ENCODE measurements at places on chromosomes 4 and X.

- no peak for DNase-seq
Observed at GRCh38 chr4:117588771-117589170, 445.5 kb upstream of the NDST3 start.

- DNase-seq, result no peak
Observed at GRCh38 chr4:151917145-151917734, 156.4 kb upstream of the GATB start.

DNA sequence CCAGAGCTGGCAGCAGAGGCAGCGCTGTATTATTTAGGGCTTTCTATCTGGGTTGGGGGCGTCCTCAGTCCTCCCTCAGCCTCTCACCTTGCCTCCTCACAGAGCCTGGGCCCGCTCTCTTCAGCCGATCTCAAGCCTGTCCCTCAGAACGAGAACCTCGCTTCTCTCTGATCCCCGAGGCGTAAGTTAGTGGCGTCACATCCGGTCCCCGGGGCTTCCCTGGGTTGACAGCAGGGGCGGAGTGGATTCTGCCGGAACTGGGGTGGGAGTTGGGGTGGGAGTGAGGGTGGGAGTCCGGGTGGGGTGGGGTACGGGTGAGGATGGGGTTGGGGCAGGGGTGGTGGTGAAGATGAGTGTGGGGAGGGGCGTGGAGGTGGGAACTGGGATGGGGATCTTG lies at the start of gene MAGEA10:
Gene MAGEA10, minus strand, starts transcription at position 190 of the 397 bp plus-strand sequence. CDS start 2,957 bp downstream, outside the sequence.
- no peak for DNase-seq

- DNase-seq, result no peak
Observed at GRCh38 chr4:18578307-18578706, 556.8 kb upstream of the LCORL start.

GRCh38 chrX:132676561-132677186 lies 187.8 kb upstream of the MBNL3 start:
- no peak for DNase-seq

GRCh38 chrX:149121206-149121920 lies 383.7 kb downstream of the IDS start:
- DNase-seq, result no peak

DNA sequence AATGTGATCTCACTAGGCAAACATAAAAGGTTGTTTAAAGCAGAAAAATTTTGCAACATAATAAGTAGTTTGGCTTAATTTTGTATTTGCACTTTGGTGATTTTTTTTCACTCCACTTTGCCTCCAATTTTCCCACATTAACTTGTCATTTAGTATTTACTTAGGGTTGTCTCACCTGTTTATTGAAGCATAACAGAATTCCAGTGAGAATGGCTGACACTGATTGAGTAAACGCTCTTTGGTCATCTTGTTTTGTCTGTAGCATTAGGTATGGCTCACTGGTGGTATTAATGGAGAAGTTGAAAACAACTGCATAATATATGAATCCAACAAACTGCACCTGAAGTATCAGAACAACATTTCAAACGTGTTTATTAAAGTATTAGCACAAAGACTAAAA lies 799.5 kb upstream of the ADGRL3 start:
- DNase-seq, result no peak

- DNase-seq, result no peak
Observed at GRCh38 chr4:100417565-100417964, 100.3 kb downstream of the EMCN start.

- DNase-seq, result no peak
Observed at GRCh38 chr4:145045180-145045579, 52.8 kb downstream of the ANAPC10 start.

DNA sequence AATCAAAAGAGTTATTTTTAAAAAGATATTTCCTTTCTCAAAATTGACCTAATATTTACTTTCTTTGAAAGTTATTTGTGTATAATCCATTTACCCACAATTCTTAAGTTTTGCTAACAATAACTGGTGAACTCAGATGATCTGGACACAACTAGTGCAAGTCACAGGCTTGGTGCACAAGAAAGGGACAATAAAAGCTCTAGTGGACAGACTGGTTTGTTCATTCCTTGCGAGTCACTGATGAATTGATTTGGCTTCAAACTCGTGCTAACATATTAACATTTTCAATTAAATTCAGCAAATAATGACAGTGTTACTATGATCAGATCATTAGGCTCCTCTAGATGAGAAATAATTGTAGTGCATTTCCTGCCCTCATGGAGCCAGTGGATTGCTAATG lies 169.2 kb downstream of the BMPR1B start:
- DNase-seq, result no peak

DNA sequence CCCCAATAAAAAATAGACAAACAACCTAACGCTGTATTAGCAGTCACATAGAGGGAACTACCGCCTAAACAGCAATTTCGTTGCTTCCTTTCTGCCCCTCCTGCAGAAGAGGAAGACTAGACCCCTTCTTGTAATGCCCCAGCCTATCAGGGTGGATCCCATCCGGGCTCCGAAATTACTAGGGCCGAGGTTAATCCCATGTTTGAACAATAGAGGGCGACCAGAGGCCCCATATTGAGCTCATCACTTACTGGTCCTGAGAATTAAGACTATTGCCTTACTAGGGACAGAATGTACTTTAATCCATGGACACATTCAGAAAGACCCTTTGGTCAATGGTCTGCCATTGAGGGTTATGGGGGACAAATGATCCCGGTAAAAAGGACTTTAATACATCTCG lies 11.8 kb upstream of the ZNF630 start:
- DNase-seq, result peak; percentile 4

- no peak for DNase-seq
Observed at GRCh38 chr4:183107891-183108459, 8.9 kb downstream of the WWC2 start.

DNA sequence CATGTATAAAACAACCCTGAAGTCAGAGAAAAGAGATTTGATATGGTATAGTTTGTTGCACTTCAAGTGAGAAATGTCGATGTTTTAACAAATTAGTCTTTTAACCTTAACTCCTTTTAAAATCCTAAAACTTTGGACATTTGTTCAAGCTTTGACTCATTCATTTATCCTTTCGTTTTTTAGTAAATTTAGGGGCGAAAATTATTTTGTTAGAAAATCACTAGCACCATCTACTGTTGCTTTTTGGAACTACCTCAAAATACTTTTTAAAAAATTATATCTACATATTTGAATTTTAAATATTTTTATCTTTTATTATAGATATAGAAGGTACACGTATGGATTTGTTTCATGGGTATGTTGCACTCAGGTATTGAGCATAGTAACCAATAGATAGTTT lies 165.1 kb upstream of the POF1B start:
- no peak for DNase-seq

- DNase-seq, result no peak
Observed at GRCh38 chrX:1592470-1593142, 1.2 kb downstream of the AKAP17A start.

- DNase-seq, result no peak
Observed at GRCh38 chr4:74058048-74058651, 19.7 kb upstream of the CXCL3 start.
